Immature natural killer cell (primary cell): ENCODE measurements at places on chromosomes 3 and 15.

DNA sequence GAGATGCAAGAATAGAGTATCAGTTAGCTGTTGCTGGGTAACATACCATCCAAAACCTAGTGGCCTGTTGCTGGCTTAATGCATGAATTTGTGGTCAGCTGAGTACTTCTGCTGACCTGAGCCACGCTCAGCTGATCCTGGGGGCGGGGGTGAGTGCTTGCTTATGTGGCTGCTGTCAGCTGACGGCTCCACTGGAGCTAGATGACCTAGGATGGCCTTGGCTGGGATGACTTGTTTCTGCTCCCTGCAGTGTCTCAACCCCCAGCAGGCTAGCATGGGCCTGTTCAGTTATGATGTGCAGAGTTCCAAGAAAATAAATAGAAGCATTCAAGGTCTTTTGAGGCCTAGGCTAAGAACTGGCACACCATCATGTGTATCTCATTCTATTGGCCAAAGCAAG is 63.9 kb downstream of the FBLN2 start:
- DNase-seq = no peak

GRCh38 chr3:157300094-157300493 is 136.6 kb upstream of the PTX3 start:
- no peak for DNase-seq

GRCh38 chr15:25679492-25679891 is 183.6 kb downstream of the ATP10A start:
- no peak for DNase-seq

GRCh38 chr15:40242213-40242599 is 3.3 kb downstream of the PAK6 start:
- DNase-seq = no peak

DNA sequence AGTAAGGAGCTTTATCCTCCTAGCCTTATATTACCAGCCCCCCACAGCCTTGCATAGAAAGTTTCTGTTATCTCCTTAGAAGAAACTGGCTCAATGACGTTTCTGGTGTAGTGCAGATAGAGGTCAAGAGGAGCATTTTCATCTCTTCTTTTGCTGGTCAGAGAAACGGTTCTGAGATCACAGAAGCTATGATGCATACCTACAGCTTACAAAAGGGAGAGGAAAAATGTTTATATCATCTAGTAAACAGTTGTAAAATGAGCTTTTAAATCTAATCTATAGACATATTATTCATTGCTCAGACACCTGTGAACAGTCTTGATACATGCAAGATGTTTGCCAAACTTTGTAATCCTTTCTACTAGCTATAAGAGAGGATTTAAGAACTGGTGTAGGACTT is 68.0 kb downstream of the GMPS start:
- no peak for DNase-seq

GRCh38 chr15:68191555-68191954 is 13.6 kb downstream of the CALML4 start:
- DNase-seq = no peak
